CD8-positive, alpha-beta memory T cell (primary cell): ENCODE measurements at places on chromosomes 16 and 17.

DNA sequence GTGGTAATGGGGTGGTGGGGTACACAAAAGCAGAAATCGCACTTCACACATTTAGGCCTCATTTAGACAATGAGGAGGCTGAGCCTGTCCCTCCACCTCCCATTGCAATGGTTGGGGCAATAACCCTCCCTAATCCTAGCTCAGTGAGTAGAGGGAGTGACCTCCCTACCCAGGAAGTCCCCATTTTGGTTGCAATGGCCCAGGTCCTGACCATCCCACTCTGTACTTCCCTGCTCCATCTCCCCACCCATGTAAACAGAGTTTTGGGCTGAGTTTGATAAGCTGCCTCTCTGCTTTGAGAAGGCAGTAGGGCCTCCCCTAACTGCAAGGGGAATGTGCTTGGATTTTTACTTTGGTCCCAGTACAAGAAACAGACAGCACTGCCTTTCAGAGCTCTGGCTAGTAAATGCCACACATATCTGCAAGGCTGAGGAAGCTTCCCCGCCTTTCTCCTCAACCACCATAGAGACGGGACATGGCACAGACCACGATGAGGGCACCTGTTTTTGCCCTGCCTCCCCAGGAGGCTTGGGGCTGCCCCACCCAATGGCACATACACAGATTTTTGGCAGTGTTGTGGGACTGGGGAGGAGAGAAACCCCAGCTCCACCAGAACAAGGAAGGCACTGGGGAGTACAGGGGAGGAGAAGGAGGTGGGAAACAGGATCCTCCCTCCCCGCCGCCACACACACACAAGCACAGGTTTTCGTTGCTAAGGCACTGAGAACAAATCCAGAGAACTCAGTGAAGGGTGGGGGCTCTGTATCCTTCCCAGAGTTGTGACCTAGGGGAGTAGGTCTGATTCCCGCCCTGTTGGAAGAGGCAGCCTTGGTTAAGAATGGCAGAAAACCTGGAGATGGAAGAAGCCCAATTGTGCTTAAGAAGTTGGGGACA, 7.3 kb downstream of the VAT1 start:
- H3K27ac ChIP-seq: no peak overlapping the region
- DNase-seq: no peak
- H3K36me3 ChIP-seq: peaks cover 12% of the 10 kb centered on the region
- no peak overlapping the region for H3K4me3 ChIP-seq

DNA sequence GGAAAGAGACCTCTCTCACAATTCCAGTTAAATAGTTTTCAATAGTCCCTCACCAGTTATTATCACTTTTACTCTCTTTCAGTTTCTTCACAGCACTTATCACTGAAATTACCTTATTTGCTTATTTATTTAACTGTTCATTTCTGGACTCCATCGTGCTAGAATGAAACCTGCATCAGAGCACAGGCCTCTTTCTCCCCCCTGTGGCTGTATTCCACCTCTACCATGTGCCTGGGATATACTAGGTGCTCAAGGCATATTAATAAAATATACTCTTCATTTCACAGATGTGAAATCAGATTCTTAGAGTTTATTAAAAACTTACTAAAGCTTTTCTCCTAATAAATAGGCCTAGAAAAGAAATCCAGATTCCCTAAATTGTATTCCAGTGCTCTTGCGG, 308.9 kb upstream of the MON1B start:
- H3K27ac ChIP-seq: no peak overlapping the region
- no peaks in the 10 kb centered on the region for H3K4me1 ChIP-seq
- H3K36me3 ChIP-seq: no peaks in the 10 kb centered on the region
- no peaks in the 10 kb centered on the region for H3K27me3 ChIP-seq
- no peak for DNase-seq

DNA sequence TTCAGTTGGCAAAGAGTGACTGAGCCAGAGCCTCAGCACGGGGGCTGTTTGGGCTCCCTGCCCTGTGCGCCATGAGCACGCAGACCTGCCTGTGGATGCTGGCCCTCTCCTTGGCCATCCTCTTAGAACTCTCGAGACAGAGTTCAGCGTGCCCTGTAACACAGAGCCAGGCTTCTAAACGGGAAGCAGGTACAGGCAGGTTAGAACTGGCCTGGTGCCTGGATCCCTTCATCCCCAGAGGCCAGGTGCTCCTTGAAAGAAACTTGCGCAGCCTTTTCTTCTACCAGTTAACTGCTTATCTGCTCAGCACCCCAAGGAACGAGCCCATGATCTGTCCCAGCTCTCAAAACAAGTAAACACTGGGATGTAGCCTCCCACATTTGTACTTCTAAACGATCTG, 6.9 kb downstream of the CCNF start:
- no peak overlapping the region for H3K27ac ChIP-seq
- no peak overlapping the region for H3K4me3 ChIP-seq
- H3K27me3 ChIP-seq: no peaks in the 10 kb centered on the region
- H3K4me1 ChIP-seq: no peaks in the 10 kb centered on the region

DNA sequence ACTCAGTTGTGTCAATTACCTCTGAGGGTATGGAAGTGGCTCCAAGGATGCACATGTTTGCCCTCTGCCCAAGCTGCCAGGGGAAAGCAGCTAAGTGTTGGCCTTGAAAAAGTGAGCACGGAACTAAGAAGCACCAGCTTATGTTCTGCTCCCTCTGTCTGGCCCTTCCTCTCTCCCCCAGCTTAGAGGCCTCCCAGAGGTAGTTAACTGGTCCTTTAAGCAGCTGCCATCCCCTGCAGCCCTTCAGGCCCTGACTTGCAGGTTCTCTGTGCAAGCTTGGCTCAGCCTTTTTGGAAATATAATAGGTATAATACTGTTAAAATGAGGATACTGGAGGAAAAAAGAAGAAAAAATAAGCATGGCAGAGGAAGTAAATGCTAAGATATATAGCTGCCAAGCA, 7.0 kb upstream of the UBE2Z start:
- H3K27me3 ChIP-seq: no peaks in the 10 kb centered on the region
- no peaks in the 10 kb centered on the region for H3K4me1 ChIP-seq
- no peak overlapping the region for H3K4me3 ChIP-seq
- no peak for DNase-seq

GRCh38 chr16:69466547-69466946, 42.1 kb downstream of the CYB5B start:
- H3K4me1 ChIP-seq: peaks cover 17% of the 10 kb centered on the region
- no peak overlapping the region for H3K4me3 ChIP-seq
- no peak for DNase-seq
- H3K27ac ChIP-seq: no peak overlapping the region

- DNase-seq: no peak
- no peaks in the 10 kb centered on the region for H3K27me3 ChIP-seq
- no peak overlapping the region for H3K27ac ChIP-seq
- no peaks in the 10 kb centered on the region for H3K4me1 ChIP-seq
- H3K36me3 ChIP-seq: peaks cover 19% of the 10 kb centered on the region
These were observed 12.6 kb upstream of the CLTC start for GRCh38 chr17:59607061-59607460.

GRCh38 chr16:23857881-23858269, 22.1 kb downstream of the PRKCB start:
- H3K4me3 ChIP-seq: no peak overlapping the region
- no peaks in the 10 kb centered on the region for H3K36me3 ChIP-seq
- H3K27me3 ChIP-seq: no peaks in the 10 kb centered on the region

DNA sequence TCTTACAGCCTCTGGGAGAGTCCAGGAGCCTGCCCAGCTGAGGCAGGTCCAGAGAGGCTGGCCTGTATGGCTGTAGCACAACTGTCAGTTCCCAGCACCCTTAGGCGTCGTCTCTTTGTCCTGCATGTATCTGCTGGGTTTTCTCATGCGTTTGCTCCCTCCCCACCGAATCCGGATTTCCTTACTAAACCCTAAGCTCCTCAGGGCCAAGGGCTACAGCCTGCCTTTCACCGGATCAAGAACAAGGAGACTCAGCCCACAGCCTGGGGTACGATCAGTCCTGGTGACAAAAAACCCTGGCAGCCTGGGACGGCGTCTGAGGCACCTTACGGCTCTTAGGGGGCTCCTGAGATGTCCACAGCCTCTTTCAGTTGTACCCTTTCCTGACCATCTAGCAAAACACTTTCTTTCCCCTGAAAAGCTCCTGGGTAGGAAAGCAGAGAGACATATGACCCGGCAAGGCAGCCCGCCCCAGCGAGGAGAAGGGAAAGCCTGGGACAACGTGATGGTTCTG, 12.2 kb downstream of the HIC1 start:
- peaks cover 21% of the 10 kb centered on the region for H3K36me3 ChIP-seq
- H3K27ac ChIP-seq: no peak overlapping the region
- peaks cover 29% of the 10 kb centered on the region for H3K4me1 ChIP-seq
- no peak overlapping the region for H3K4me3 ChIP-seq

DNA sequence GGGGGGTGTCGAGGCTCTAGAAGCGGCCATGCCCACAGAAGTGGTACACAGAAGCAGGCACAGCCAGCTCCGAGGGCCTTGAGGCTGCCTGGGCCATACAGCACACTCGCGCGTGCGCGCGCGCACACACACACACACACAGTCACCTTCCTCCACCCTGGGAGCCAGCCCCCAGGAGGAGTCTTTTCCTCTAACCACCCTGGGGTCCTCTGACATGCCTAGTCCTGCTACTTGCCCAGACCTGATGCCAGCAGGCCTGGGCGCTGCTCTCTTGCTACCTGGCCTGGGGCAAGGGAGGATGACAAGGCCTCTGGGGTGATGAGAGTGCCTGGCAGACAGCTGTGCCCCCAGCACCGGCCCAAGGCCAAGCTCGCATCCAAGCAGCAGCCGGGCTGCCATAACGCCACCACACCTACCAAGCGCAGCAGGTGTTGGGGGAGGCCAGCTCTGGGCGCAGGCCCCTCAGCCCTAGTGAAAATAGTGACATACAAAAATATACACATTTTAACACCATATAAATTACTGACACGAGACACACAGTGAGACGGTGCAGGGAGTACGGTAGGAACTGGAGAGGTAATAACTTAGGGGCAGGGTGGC, 41.1 kb downstream of the TSC2 start:
- H3K4me1 ChIP-seq: no peaks in the 10 kb centered on the region
- H3K4me3 ChIP-seq: no peak overlapping the region
- no peaks in the 10 kb centered on the region for H3K36me3 ChIP-seq
- no peak for DNase-seq
- H3K27me3 ChIP-seq: no peaks in the 10 kb centered on the region

- H3K4me3 ChIP-seq: no peak overlapping the region
- no peaks in the 10 kb centered on the region for H3K36me3 ChIP-seq
- H3K27me3 ChIP-seq: no peaks in the 10 kb centered on the region
- no peak overlapping the region for H3K27ac ChIP-seq
These were observed 14.4 kb downstream of the TENT4B start for GRCh38 chr16:50167556-50167955.

DNA sequence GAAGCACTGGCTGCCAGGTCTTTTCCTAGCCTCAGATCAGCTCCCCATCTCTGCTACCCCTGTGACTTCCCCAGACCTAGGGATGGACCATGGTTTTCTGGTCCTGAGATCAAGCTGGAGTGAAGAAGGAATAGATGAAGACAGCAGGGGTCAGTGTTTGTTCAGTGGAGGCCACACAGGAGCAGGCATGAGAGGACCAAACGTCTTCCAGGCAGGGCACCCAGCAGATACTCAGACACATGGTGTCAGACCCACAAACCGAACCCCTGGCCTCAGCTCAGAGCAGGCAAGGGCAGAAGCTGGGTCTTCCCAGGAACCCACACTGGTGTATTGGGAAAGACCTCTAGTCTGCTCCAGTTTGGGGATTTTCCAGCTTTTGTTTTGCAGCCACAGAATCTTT, 189.7 kb downstream of the IRX5 start:
- H3K4me1 ChIP-seq: no peaks in the 10 kb centered on the region
- no peaks in the 10 kb centered on the region for H3K27me3 ChIP-seq
- DNase-seq: no peak
- no peak overlapping the region for H3K4me3 ChIP-seq
- no peaks in the 10 kb centered on the region for H3K36me3 ChIP-seq

DNA sequence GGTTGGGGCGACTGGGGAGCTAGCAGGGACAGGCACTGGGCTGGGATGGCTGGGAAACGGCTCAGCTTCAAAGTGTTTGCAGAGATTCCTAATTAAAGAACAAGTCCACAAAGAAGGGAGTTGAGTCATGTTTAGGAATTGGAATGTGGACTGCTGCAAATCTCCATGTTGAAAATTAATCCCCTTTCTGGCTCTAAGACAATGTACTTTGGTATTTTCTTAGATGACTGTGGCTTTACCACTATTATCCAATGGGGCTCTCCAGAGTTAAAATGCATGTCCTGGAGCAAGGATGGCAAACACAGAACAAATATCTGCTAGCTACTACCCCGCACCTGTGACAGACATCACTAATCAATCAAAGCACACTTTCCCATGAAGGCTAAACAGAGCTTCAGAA, 22.2 kb upstream of the WSCD1 start:
- no peaks in the 10 kb centered on the region for H3K4me1 ChIP-seq
- H3K4me3 ChIP-seq: no peak overlapping the region
- no peaks in the 10 kb centered on the region for H3K27me3 ChIP-seq
- no peaks in the 10 kb centered on the region for H3K36me3 ChIP-seq
- no peak for DNase-seq

DNA sequence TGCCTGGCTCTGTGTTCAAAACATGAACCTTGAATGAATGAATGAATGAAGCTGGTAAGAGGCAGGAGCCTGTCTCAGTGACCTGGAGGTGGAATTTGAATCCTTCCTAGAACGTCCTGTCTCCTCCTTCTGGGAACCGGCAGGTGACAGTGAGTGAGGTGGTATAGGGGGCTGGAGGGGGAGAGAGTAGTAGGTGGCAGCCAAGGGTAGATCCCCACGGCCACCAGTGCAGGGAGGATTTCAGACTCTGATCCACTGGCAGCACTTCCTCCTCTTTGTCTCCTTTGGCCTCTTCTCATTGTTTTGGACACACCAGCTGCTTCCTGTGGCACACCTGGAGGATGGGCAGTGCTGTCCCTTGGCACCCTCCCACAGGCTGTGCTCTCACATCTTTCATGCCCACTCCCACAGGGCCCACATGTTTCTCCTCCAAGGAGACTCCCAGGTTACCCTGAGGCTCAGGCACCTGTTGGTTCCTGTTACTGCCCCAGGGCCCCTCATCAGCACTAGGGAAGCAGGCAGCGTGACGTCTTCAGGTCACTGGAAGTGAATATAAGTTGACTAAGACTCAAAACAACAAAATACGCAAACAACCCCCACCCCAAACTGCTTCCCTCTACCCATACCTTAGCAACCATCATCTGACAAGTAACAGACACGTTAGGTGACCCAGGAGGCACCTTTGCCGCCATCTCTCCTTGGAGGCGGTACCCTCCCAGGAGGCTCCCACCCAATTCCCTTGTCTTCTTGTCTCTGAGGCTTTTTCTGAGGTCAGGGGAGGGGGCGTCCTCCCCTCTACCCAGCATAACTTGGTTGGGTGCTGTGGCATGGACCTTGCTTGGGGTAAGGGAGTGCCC, 84.6 kb downstream of the N4BP1 start:
- no peak overlapping the region for H3K27ac ChIP-seq
- no peaks in the 10 kb centered on the region for H3K27me3 ChIP-seq
- no peak overlapping the region for H3K4me3 ChIP-seq
- no peaks in the 10 kb centered on the region for H3K4me1 ChIP-seq
- no peak for DNase-seq

GRCh38 chr16:83651871-83652270, 155.9 kb upstream of the HSBP1 start:
- no peaks in the 10 kb centered on the region for H3K27me3 ChIP-seq
- no peak overlapping the region for H3K4me3 ChIP-seq
- no peak overlapping the region for H3K27ac ChIP-seq
- H3K36me3 ChIP-seq: no peaks in the 10 kb centered on the region
- no peaks in the 10 kb centered on the region for H3K4me1 ChIP-seq
- no peak for DNase-seq
